ENCODE measurements at places on chromosomes 1 and 21.
A peak's percentile ranks its signal among the peaks of the same experiment; 100 is the strongest.

- peak; percentile 63 for DNase-seq
These were observed 138.9 kb upstream of the SOD1 start for GRCh38 chr21:31520561-31521098.

GRCh38 chr1:184705271-184705670, 49.4 kb downstream of the EDEM3 start:
- DNase-seq: no peak

- DNase-seq: no peak
These were observed 104.3 kb downstream of the NPHP4 start for GRCh38 chr1:5887971-5888361.

DNA sequence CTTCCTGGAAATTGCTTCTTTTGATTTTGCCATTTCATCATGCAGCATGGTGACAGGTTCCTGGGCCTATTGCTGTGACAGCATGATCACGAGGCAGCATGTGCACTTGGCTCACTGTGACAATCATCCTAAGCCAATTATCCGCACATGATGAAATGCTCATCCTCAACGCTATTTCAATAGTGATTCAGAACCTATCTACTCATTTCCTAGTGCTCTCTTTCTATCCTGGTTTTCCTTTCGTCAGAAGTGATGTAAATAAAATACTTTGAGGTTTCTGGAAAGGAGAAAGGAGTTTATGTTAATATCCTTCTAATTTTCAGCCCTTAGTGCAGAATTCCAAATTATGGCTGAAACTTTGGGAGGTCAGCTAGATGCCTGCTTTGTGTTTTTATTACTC, 110.6 kb upstream of the ADAMTS5 start:
- no peak for DNase-seq

- no peak for DNase-seq
These were observed 16.1 kb upstream of the DYRK1A start for GRCh38 chr21:37350472-37350871.

- no peak for DNase-seq
These were observed 671.7 kb downstream of the SMYD3 start for GRCh38 chr1:245835386-245835785.

DNA sequence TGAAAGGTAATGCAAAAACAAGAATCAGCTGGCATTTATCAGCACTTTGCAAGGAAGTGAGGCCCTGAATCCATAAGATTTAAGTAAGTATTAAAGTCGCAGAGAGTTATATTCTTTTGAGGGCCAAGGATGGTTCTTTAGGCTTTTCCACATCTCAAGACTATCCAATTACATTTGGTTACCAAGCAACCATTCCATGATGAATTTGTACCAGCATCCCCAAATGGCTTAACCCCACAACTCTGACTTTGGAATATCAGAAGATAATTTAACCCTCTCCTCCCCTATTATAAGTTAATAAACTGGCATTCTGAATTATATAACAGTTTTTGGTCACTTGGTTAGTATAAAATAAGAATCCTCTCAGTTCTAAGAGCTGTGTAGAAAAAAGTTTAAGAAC, 2.8 kb downstream of the PHTF1 start:
- no peak for DNase-seq

- DNase-seq: no peak
These were observed 18.5 kb downstream of the TP73 start for GRCh38 chr1:3670823-3671265.

- no peak for DNase-seq
These were observed 14.7 kb downstream of the RNF2 start for GRCh38 chr1:185059950-185060571.

GRCh38 chr1:36842448-36842847, 191.9 kb downstream of the GRIK3 start:
- no peak for DNase-seq
